Fibroblast of skin of back (primary cell): ENCODE measurements at places on chromosomes 16 and 17.
A peak's percentile ranks its signal among the peaks of the same experiment; 100 is the strongest.

DNA sequence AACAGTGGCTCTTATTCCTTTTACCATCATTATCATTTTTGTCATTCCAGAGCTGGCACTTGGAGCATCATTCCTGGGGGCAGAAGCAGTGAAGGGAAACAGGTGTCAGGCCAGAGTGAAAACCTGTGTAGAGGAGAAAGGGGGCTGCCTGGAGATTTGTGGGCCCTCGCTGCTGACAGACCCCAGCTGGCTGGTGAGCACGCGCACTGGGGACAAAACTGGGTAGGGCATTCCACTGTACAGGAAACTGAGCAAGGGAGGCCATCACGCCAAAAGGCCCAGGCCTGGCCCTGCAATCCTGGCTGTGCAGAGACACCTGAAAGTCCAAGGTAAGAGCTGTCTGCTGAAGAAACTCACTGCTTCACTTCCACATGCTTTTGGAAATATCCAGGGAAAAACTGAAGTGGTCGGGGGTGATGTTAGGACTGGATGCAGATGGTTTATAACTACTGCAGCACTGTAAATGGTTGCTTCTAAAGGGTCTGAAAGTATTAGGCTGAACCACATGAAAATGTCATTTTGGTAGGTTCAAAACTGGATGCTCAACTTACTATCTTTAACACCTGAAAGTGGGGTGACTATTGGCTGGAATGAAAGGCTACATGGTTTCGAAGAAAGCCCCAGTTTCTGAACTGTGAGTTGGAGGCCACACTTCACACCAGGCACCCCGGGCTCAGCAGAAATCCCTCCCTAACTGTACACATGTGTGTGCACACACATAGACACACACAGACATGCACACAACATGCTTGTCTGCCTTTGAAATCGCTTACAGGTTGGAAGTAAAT lies 225.0 kb downstream of the C16orf78 start:
- DNase-seq, result no peak

DNA sequence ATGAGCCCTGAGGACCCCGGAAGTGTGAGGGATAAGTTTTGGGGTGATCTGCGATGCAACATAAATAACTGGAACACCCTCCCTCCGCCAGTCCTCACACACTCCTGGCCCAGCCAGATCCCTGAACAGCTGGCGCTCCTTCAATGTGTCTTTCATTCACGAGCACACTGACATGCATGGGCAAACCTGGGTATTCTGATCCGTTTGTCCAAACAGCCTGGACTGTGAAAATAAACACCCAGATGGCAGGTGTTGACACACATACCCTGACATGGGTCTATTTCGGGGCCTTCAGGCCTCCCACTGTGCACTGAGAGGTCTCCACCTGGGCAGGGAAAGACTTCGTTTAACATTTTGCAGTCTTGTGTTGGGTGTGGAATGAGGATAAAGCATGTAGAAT lies 3.0 kb upstream of the CPNE2 start:
- no peak for DNase-seq

DNA sequence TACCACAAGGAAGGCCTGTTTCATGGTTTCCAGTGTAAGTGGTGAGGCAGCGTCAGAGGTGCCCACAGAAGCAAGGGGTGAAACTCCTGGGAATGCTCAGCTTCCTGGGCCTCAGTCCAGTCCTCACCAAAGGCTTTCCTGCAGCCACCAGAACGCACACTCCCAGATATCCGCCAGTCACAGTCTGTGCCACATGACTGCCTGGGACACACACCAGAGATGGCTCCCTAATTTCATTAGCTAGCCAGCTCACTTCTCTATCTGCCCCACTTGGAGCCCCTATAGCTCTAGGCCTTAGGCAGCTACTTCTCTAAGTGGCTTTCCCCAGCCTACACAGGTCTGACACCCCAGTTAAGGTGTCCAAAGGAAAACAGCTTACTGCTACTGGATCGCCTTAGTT lies 77.0 kb downstream of the CYTH1 start:
- no peak for DNase-seq

DNA sequence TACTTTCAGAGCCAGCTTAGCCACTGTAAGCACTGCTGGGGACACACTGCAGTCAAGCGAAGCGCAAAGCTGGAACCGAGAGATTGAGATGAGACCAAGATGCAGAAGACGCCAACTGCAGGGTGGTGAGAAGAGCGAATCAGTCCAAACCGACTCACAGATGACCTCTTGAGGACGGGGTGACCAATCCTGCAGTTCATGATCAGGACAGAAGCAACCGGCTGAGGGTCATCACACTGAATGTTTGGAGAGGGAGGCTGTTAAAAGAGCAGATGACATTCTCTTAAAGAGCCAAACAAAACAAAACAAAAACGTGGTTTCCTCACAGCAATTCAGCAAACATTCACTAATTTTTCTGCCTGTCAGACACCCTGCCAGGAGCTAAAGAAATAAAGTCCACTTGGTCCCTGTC lies 8.5 kb downstream of the HASPIN start:
- no peak for DNase-seq

DNA sequence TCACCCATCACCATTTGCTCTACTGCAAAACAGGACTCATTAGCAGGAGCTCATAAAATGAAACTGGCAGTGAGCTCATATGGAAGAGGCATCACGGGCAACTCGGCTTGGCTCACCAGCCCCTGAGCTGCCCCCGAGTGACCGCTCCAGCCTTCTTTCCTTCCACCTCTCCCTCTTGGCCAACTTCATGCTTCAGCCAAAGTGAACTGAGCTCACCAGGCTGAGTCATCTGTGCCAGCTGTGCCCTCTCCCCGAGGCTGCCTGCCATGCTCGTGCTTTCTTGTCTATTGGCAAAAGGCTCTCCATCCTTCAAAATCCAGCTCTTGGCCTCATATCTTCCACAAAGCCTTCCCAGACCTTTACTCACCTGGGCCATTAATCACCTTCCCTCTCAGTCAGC lies 391.4 kb downstream of the WWOX start:
- DNase-seq, result no peak

- peak; percentile 87 for DNase-seq
These were observed 1.6 kb downstream of the OSGIN1 start for GRCh38 chr16:83954577-83955016.

DNA sequence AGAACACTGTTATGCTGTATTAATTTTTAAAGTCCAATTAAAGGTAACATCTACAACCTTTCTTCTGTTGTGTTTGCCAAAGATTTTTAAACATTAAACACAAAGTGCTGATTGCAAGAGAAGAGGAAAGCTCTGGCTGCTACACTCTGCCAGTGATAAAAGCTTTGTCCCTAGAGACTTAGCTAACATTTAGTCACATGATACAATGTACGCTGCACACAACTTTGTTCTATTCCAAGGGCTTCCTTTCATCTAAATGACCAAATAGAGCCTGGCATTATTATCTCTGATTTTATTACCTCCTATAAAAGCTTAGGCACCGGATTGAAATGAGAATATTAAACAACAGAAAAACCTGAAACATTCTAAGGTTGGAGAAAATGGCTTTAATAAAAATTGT lies 388.7 kb upstream of the PMFBP1 start:
- peak; percentile 8 for DNase-seq

DNA sequence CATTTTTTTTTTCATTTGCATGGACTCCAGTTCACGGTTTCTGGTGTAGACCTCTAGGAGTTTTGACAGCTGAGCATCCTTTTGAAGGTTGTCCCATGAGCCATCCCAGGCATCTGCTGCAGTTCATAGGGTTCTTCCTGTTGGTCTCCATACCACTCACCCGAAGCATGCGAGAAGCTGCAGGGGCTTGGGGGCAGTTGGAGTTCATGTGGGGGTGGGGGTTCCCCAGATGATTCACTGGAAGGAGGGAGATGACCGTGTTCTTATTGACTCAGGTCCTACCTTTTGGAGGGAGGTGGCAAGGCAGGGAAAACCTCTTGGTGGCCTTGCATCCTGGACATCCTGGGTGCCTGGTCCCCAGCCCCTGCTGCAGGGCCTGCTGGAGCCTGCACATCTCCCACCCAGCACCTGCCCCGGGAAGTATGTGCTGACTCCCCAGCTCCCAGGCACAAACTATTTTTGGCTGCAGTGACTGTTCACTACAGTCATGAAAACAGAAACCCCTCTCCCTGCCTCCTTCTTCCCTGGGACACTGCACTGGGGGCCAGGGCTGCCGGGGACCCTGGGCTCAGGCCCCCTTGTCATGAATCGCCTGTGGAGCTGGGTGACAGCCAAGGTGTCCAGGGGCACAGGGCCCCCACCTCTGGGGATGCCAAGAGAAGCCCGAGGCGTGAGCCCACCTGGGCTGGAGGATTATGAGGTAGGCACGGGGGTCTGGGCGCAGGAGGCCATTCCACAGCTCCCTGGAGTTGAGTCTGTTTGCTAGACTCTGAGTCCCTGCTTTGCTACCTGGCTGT lies 64.9 kb upstream of the LGALS9 start:
- DNase-seq, result peak; percentile 54

GRCh38 chr17:62778990-62779681 lies 29.0 kb downstream of the MARCHF10 start:
- peak; percentile 85 for DNase-seq

DNA sequence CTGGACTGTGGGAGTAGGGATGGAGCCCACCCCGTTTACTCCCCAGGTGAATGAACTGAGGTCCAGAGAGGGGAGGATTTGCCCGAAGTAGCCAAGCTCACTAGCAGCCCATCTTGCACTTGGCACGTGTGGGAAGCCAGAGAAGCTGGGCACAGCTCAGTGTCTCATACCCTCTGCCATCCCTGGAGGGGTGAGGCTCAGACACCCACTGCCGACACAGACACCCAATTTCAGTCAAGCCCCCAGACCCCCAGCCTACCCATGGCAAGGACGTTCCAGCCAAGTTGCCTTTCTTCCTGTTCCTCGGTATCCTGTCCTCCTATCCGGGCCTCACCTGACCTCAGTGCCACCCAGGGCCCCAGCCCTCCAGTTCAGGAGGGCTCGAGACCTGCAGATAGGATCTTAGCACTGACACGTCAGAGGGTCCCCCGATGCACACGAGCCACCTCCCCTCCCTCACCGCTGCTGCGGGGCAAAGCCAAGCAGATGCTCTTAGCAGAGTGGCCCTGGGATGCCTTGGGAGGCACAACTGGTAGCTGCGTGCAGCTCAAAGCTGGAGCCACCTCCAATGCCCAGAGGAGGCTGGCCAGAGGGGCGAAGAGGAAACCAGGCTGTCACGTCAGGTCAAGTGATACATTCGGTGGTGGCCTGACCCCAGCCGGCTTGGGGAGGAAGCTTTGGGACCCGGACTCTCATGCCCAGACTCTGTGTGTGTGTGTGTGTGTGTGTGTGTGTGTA lies 90.4 kb upstream of the TNRC6C start:
- no peak for DNase-seq

- DNase-seq, result no peak
These were observed at the start of gene MYO1C for GRCh38 chr17:1492249-1493206. Gene MYO1C, minus strand, starts transcription at chr17:1492686. Its CDS starts 199 bp downstream, at chr17:1492487.

GRCh38 chr17:38608648-38609047 lies 2.9 kb upstream of the SRCIN1 start:
- no peak for DNase-seq
